Stimulated activated CD8-positive, alpha-beta memory T cell treated with anti-CD3 and anti-CD28 coated beads, Interleukin-2, amount 100 ng/mL, for 1 hour (primary cell): ENCODE measurements at places on chromosomes 2 and 18.

DNA sequence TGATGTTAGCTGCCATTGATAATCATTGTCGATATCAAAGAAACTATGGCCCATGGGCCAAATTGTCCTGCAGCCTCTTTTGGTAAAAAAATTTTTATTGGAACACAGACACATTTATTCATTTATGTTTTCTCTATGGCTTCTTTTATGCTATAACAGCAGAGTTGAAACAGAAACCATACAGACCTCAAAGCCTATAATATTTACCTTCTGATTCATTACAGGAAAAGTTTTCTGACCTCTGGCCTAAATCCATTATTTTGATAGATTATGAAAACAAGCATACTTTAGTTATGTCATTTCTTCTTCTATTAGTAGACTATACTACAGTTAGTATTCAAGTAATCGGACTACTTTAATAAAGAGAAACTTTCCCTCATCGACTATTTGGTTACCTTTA lies 349.7 kb upstream of the GALNT5 start:
- DNase-seq = no peak

DNA sequence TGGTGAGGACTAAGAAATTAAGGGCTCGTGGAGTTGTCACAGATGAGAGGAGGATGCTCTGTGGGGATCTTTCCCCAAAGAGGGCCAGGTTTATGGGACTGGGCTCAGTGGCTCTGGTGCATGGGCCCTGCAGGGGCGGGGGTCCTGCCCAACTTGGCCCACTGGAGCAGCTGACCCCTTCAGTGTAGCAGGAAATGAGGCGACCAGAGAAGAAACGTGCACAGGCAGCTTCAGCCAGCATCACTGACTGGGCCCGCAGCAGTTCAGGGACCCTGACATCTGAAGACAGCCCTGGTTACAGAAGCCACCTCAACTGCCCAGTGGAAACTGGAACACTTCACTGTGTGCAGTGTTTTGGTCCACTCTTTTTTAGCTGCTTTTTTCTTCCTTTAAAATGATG lies 72.8 kb downstream of the EMILIN2 start:
- DNase-seq = no peak

- no peak for DNase-seq
Measured at GRCh38 chr18:30632071-30632698, 410.4 kb downstream of the DSC3 start.

GRCh38 chr18:13163167-13163927 lies 55.2 kb upstream of the LDLRAD4 start:
- no peak for DNase-seq

DNA sequence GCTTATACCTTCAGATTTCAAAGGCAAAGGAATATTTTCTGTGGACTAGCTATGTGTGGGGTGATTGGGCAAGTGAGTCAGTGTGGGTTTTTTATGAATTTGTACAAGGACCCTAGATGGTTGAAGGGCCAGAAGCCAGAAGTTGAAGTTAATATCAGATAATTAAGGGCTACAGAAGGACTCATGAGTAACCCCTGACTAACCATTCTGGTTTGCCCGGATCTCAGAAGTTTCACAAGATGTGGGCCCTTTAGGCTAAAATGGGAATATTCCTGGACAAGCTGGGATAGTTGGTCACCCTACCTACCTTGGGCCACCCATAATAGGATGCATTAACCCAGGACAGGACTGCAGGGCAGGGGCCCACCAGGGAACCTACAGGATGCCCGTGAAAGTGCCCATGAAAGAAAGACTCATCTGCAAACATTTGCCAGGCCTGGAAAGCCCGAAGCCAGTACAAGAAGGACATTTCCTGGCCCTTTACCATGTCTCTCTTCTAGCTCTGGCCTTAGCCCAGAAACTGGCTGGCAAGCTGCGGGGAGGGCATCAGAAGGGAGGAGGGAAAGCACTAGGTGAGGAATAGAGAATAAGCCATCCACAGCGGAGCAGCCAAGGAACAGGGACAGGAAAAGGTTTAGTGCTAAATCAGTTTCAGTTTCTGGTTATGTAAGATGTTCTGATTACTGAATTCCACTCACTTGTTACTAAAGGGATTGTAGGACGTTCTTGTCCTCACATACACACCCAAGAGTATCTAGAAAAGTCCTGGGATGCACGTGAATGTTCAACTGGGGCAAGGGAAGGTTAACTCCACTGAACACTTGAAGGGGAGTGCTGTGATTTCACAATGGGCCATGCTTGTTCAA lies 33.6 kb downstream of the GCG start:
- no peak for DNase-seq
